ENCODE measurements at places on chromosomes 1 and 21.

DNA sequence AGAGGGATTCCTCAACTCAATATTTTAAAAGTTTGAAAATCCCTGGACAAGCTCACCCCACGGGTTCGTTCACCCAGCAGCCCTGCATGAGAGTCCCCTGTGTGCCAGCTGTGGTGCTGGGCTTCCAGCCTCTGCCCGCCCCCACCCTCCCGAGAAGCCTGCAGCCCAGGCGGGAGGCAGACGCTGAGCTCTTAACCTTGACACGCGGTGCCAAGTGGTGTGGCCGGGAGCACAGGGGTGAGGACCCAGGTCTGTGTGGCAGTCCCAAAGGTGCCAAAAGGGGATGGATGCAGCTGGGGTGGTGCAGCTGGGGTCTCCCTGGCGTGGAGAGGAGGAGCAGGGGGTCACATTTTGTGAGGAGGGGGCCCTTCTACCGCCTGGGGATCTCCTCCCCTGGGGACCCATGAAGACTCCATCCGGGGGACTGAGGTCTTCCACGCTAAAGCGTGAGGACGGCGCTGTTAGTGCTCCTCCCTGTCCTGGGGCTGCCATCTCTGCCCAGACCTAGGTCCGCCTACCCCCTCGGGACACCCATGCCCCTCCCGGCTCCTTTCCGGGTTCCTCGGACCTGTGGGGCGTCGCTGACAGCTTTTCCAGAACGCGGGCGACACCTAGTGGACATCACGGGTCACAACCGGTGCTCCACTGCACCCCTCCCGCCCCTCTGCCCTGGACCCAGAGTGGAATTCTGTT is 12.9 kb downstream of the PLA2G2F start:
- peak; percentile 26 for DNase-seq

DNA sequence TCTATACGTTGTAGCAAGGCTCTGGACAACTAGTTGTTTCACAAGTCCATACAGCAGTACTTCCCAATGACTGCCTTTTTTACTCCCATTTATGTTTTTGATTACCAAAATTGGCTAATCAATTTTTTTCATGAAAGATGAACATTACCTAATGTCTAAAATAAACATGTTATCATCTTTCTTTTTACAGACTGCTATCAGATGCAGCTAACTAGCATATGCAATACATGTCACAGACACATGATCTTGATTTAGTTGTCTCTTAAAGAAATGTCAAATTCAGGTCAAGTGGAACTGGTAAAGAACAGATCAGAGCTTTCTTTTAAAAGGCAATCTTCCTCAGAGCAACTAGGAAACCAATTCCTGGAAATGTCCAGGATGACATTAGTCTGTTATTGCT is 630 bp upstream of the DBT start:
- DNase-seq = no peak

DNA sequence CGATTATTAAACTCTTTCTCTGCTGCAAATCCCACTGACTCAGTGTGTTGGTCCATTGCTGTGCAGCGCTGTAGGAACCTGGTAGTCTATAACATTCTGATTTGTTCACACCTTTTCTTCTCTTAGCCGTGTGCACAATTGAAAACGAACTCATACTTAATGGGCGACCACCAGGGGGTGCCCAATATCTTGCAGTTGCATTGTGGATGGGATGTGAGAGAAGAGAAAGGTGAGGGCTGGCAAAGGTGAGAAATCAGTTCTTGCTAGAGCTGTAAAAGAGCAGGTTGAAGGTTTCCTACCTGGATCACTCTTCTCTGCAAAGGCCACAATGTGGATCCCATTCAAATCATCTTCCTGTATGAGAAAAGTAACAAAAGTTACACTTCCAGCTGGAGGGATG is 51.0 kb downstream of the CASQ2 start:
- DNase-seq = peak; percentile 32

DNA sequence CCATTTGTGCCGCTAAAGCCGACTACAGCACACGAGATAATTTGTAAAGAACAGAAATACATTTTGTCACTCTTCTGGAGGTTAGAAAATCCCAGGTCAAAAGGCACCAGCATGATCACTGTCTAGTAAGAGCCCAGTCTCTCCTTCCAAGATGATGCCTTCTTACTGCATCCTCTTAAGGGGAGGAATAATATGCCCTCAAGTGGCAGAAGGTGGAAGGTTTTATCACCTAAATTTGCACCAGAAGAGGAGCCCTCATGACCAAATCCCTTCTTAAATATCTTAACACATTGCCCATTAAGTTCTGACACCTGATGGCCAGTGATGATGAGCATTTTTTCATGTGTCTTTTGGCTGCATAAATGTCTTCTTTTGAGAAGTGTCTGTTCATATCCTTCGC is 326.7 kb upstream of the RGS18 start:
- DNase-seq = peak; percentile 45

DNA sequence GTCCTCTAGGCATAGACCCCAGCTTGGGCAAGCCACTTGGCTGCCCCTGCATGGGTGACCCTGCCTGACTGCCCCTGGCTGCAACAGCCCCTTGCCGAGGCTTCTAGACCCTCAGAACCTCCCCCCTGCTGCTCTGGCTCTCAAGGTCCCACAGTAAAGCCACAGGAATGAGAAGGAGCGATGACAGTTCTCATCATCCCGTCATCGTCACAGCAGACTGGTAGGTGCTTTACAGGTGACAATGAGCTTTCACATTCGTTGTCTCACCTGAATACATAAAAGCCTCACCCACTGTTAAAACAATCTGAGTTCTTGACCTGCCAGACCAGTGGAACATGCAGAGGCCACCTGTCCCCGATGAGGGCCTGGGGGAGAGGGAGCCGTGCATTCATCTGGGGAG is 36.0 kb upstream of the GPR157 start:
- DNase-seq = no peak

DNA sequence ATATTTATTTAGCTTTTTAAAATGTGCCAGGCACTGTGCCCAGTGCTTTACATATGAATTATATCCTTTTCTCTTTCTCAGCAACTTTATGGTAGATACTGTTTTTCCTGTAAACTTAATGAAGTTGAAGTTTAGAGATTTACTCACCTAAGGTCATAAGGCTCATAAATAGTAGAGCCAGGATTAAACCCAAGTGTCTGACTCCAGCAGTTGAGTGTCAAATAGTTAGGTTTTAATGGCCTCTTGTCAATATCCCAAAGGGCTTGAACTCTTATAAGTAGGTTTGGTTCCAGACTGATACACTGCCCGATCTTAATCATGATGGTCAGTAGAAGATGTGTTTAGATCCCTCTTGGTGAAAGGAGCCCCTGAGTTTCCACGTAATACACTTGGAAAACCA is 37.8 kb downstream of the RABGAP1L start:
- DNase-seq = no peak

DNA sequence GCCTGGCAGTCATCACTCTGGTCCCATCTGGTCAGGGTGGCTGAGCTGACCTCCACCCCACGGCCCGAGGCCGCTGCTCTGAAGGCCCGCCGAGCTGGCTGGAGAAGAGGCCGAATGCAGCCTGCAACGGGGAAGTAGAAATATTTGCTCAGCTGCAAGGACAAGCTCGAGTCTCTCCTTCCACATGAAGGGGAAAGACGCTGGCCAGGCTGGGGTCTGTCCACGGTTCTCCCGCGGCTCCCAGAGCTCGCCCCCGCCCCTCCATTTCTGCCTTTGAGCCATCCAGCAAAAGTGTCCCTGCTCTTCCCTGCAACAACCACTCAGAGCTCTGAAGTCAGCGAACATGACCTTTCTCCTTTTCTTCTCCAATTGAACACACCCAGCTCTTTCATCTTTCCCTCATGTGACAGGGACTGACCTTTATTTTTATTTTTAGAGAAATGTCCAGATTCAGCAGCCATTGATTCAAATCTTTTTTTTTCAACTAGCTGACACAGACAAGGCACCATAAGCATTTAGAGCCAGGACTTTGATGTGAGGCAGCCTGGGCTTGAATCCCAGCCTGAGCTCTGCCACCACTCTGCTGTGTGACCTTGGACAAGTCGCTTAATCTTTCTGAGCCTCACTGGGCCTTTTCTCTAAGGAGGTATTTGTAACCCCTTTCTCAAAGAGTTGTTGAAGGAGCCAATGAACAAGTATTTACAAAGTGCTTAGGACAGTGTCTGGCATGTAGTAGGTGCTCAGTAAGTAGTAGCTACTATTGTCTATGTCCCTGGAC is 149.3 kb upstream of the WNT4 start:
- no peak for DNase-seq

- DNase-seq = no peak
Observed at GRCh38 chr1:7490576-7490975, 280.5 kb upstream of the VAMP3 start.

DNA sequence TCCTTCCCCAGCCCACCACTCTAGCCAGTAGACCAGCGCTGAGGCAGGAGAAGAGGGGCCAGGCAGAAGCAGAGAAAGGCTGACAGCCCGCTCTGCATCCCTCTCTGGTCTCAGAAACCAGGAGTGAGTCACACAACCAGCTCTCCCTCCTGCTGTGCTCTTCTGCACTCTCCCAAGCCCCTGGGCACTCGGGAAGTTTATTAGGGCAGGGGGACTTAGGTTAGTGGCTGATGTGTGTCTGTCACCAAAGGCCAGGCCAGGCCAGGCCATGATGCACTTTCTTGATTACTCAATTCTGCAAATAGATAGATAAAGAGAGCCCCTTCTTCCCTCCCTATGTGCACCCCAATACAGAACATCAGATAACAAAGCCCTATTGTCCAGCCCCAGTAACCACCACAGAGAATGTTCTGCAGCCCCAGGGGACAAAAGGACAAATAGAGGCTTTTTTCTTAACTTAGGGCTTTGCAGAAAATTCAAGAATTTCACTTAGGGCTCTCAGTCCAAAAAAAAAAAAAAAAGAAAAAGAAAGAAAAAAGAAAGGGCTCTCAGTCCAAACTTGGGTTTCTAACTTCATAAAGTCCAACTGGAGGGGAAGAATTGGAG is 52.9 kb upstream of the CNTN2 start:
- no peak for DNase-seq

DNA sequence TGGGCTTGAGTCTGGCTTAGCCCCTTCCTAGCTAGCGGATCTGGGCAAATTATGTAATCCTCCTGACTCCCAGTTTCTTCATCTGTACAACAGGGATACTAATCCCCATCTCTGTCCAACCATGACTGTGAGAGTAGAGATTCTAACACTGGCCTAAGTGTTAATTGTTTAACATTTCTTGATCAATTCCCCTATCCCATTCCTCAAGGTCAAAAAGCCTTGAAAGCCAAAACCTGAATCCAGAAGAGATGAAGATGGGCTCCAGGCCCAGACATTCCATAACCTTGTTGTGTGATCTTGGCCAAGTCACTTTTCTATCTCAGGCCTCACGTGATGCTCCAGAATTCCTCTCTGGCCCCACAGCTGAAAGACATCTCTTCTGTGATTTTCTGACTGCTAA is 18.8 kb upstream of the PHLDA3 start:
- no peak for DNase-seq

GRCh38 chr1:43537423-43538142 is 6.9 kb downstream of the PTPRF start:
- no peak for DNase-seq

DNA sequence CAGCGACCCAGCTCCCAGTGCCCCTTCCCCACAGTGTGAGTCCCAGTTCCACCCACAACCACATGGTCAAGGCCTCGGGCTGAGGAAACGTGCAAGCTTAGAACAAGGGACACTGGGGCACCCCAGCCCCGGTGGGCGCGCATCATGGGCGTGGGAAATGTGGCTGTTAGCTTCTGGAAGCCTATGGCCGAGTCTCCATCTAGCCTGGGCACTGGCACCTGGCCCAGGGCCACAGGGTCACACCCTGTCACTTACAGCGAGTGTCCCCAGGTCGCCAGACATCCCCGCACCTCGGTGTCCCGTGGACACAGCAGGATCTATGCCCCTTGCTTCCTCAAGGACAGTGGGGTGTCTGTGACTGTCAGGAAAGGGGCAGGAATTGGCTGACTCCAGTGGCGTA is 37.0 kb upstream of the COL6A1 start:
- no peak for DNase-seq

DNA sequence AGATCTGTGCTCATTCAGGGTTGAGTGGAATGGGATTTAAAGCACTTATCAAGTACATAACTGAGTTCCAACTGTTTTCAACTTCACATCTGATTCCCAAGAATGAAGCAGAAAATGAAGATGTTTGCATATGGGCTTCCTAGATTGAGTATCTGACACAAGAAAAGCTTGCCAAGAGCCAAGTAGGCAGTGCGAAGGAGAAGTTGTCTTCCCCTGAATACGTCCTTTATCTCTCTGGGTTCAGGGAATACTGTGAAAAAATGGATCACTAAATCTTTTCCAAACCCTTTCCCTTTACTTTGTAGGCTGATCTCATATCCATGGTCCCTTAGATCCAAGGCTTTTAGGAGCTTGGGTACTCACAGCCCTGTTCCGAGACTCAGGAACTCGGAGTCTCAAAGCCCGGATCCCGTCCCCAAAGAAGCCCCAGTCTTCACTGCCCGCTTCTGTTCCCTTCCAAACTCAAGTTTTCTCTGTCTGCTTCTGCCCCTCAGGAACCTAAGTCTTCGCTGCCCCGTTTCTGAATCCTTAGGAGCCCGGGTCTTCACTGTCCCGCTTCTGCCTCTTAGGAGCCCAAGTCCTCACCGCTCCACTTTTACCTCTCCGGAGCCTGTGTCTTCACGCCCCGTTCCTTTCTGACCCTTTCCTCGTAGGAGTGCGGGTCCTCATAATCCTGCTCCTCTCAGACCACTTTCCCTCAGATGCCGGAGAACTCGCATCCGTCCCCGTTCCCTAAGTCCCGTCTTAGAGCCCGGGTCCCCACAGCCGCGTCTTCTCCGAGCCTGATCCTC is 616 bp downstream of the TAF12 start:
- DNase-seq = no peak

DNA sequence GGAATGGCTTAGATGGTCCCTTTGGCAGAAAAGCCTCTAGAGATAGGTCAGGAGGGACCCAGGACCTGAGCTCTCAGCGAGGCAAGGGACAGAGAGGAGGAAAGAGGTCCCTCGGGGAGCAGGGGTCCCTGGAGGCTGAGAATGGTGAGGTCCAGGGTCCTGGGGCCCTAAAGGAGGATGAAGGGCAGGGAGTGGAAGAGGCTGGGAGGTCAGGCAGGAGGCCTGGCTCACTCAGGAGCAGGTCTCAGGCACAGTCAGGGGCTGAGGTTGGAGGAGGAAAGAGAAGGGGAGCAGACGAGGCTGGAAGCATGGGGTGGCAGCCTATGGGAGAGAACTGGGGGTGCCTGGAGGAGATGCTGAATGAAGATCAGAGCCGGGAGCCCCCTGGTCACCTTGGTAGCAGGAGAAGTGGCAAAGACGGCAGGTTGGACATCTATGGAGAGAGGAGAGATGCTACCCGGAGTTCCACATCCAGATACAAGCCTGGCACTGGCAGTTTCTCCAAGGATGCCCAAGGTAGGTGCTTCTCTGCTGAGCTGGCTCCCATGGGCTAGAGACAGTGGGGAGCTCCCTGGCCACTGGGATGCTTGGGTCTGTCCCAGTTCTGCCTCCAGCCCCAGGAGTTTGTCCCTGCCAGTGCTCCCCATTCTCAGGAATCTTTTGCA is 22.6 kb downstream of the IGFN1 start:
- DNase-seq = no peak

GRCh38 chr1:185412385-185413087 is 95.5 kb upstream of the IVNS1ABP start:
- DNase-seq = no peak

DNA sequence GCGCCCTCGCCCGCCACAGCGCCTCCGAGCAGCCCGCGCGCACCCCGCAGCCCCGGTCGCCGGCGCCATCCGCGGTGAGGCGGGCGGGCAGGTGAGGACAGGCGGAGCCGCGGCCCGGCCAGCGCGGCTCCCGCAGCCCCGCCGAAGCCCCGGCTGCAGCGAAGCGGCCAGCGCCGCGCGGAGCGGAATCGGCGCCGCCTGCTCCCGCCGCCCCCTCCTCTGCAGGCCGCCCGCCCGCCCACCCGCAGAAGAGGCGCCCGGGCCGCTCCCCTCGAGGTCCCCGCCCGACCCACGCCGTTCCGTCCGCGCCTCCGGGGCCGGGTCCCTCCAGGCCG is 1.3 kb downstream of the PRDM16 start:
- DNase-seq = no peak
